Fibroblast of lung (primary cell): ENCODE measurements at places on chromosomes 3 and 15. TPM values are rescaled to one million over a fixed set of nuclear protein-coding genes. Genes with fewer than 3 reads are reported as not detected.
A peak's percentile ranks its signal among the peaks of the same experiment; 100 is the strongest.

GRCh38 chr15:99427668-99428361 is 138.0 kb upstream of the MEF2A start:
- no peak for DNase-seq

DNA sequence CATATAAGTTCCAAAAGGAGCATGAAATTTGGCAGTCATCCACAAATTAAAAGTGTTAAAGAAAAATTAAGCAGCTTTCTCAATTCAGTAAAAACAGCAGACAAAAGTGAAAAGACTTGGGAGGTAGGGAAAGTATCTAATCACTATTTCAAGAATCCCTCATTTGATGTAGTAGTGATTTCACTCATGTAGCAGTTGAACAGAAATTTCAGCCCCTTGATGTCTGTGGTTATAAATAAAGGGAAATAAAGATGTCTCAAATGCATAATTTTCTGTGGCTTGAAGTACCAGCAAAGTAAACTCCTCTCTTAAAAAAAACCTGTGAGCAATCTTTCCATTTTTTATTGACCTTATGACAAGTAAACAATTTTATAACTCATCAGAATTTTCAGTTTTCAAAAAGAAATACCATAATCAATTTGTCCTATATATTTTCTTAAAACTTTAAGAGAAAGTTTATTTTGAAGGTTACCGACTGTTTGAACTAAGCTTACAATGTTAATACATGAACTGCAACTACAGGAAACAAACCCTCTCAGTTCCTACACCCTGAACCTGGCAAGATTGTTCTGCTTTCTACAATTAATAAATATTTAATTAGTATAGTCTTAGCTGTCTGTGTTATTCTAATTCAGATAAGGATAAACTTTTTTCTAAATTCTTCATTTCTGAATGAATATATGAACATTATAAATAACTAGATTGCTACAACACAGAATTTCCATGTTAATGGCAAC is 94.2 kb downstream of the CBLB start:
- DNase-seq, result no peak

GRCh38 chr3:81734742-81735141 is 26.7 kb downstream of the GBE1 start:
- DNase-seq, result no peak

DNA sequence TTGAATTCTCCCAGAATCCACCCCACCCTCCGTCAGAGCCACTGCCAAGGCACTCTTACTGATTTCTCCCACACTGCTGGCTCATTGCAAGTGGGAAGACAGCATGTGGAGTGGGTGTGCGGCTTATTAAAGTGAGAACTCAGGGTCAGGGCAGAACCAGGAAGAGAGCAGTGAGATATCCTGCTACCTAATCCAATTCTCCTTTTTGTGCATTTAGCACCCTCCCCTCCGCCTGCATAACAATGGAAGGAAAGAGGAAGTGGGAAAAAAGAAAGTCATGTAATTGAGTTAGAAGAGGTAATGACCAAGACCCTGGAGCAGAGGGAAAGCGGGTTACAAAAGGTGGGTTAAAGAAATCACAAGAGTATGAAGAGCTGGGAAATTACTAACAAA is 27.8 kb upstream of the PIK3CB start:
- peak; percentile 24 for DNase-seq

GRCh38 chr3:127216415-127217261 is 23.7 kb downstream of the PRR23E start:
- DNase-seq, result no peak

- no peak for DNase-seq
Measured at GRCh38 chr3:111373861-111374260, 168.1 kb upstream of the CD96 start.

DNA sequence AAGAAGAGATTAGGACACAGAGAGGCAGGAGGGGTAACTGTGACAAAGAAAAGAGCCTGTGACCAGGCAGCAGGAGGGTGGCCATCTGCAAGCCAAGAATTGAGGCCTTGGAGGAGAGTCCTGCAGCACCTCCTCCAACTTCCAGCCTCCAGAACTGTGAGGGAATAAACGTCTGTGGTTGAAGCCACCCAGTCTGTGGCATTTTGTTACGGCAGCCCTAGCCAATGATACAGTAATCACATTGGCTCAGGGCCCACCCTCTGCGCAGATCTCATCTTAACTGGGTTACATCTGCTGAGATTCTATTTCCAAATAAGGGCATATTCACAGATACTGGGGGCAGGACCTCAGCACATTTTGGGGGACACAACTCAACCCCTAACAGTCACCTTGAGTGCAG is 11.3 kb downstream of the SELENOS start:
- DNase-seq, result peak; percentile 91

DNA sequence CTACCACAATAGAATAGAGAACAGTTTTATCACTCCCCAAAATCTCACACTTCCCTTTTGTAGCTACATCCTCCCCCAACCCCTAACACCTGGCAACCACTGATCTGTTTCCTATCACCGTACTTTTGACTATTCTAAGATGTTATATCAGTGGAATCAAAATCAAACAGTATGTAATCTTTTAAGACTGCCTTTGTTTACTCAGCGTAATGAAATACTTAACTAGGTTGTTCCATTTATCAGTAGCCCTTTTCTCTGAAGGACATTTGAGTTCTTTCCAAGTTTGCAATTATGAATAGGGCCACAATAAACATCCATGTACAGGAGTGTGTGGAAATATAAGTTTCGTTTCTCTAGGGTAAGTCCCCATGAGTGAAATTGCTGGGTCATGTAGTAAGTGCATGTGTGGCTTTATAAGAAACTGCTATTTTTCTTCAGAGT is 372.3 kb downstream of the SV2B start:
- peak; percentile 64 for DNase-seq

DNA sequence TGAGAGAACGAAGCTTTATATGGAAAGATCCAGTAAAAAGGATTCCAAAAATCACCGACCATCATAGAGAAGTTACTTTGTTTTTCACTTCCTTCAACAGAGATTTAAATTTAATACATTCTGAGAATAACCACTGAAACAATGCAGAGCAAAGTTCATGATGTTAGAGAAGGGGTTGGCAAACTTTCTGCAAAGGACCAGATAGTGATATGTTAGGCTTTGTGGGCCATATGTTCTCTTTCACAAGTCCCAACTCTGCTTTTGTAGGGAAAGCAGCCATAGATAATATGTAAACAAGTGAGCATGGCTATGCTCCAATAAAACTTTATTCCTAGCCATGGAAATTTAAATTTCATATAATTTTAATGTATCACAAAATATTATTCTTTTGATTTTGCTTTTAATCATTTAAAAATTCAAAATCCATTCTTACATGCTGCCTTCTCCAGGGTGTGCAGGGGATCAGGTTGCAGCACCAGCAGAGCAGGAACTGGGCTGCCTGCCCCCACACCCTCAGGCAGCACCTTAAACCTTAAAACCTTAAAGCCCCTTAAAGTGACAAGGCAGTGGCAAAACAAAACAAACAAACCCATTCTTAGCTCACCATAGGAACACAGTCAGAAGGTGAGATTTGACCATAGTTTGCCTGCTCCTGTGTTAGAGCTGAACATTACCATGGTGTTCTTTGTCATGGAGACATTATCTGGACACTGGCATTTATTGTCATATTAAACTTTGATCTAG is 16.9 kb upstream of the IGSF10 start:
- peak; percentile 32 for DNase-seq

CLDN18 gene
- total RNA-seq, result not detected in 2 replicates

TMEM266 gene
- 0.26 and 0.33 TPM in 2 replicates for total RNA-seq

WDR48 gene
- total RNA-seq, result 41.9 and 44.9 TPM in 2 replicates

CCDC9B gene
- total RNA-seq, result 14.4 and 38.0 TPM in 2 replicates

SI gene
- total RNA-seq, result not detected in 2 replicates

GALNT15 gene
- total RNA-seq, result 37.7 and 47.3 TPM in 2 replicates
